ENCODE measurements at places on chromosomes 1 and 21. TPM values are rescaled to one million over a fixed set of nuclear protein-coding genes. Genes with fewer than 3 reads are reported as not detected.
A peak's percentile ranks its signal among the peaks of the same experiment; 100 is the strongest.

The PLPP3 gene
- 112 TPM for total RNA-seq

DNA sequence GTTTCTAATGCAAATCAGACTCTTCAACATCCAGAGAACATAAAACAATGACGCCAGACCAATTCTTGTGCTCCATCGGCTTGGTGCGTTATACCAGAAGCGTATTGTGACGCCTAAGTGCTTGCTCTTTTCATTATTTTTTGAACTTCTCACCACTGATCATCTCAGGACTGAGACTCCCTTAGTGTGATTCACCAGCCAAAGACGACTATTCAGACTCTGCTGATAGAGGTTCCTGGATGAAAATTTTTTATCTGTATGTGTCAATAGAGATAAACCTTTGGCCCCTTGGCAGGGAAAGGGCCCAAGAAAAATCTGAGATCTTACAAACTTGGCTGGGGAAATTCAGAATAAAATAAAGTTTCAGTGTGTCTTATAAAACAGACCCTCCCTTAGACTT is 856 bp upstream of the GREM2 start:
- H3K4me1 ChIP-seq, result no peaks in the 10 kb centered on the region
- DNase-seq, result no peak
- H3K27ac ChIP-seq, result no peak overlapping the region
- no peaks in the 10 kb centered on the region for H3K36me3 ChIP-seq
- no peak overlapping the region for H3K4me3 ChIP-seq

DNA sequence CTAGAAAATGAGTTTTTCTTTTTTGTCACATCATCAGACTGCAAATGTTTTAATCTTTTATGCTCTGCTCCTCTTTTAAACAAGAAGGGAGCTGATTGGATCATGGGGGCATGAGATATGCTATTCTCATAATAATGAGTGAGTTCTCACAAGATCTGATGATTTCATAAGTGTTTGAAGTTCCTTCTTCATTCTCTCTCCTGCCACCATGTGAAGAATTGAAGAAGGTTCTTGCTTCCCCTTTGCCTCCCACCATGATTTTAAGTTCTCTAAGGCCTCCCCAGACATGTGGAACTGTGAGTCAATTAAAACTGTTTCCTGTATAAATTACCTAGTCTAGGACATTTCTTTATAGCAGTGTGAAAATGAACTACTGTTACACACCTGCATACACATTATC is 218.2 kb downstream of the NRIP1 start:
- H3K27ac ChIP-seq, result no peak overlapping the region
- no peaks in the 10 kb centered on the region for H3K36me3 ChIP-seq
- no peak overlapping the region for H3K4me3 ChIP-seq
- no peaks in the 10 kb centered on the region for H3K27me3 ChIP-seq
- H3K4me1 ChIP-seq, result no peaks in the 10 kb centered on the region

GRCh38 chr1:151130987-151131586 is 15.3 kb downstream of the SEMA6C start:
- H3K4me3 ChIP-seq, result peak overlapping the region; percentile 39
- no peaks in the 10 kb centered on the region for H3K36me3 ChIP-seq
- no peak overlapping the region for H3K27ac ChIP-seq
- H3K27me3 ChIP-seq, result peaks cover 26% of the 10 kb centered on the region
- peak; percentile 92 for DNase-seq

The SOX13 gene
- 41.7 TPM for total RNA-seq

GRCh38 chr1:22978299-22978698 is 5.6 kb upstream of the LACTBL1 start:
- no peak overlapping the region for H3K4me3 ChIP-seq
- no peaks in the 10 kb centered on the region for H3K36me3 ChIP-seq
- no peak for DNase-seq
- no peaks in the 10 kb centered on the region for H3K4me1 ChIP-seq

The SF3B4 gene
- total RNA-seq, result 39.4 TPM

Data from left lung (tissue), 14 donors.